Thyroid gland (tissue), 4 donors: ENCODE measurements at places on chromosomes 12 and 14. TPM values are rescaled to one million over a fixed set of nuclear protein-coding genes. Genes with fewer than 3 reads are reported as not detected.

GRCh38 chr12:86719381-86719780 is 463.2 kb upstream of the MGAT4C start:
- DNase-seq: no peak

DNA sequence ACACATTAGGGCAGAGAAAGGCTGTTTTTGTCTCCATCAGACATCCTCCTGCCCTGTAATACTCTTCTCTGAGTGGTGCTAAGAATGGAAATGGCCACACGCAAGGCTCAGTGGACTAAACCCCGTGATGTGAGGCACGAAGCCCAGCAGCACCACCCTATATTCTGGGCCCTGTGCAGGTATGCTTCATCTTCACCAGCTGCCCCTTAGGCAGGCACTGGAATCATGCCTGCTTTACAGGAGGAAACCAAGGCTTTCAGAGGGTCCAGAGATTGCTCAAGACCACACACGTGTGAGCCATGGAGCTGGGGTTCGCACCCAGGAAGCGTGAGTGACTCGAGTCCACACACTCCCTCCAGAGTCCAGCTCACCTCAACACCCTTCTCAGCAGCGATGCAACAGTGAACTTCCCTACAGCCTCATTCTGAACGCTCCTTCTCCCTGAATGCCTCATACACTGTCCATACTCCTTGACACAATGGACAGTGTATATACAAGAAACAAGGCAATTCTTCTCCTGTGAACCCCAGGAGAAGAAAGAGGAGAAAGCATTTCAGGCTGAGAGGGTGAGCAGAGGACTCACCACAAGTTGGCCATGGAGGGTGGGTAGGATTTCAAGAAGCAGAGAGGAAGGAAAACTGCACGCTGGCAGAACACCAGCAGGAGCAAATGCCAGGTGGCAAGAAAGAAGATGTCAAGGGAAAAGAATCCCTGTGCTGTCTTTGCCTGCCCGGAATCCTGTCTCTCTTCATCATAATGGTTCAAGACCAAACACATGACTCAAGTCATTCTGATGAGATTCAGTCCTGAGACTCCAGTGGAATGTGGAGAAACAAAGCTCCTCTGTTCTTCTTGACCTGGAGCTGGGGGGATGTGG is 39.1 kb downstream of the NT5DC3 start:
- DNase-seq: no peak

GRCh38 chr12:119050663-119051062 is 69.3 kb downstream of the SRRM4 start:
- DNase-seq: no peak

HPD gene
- 0.39 TPM for total RNA-seq

TAS2R43 gene
- 2.6 TPM for total RNA-seq

IFT81 gene
- total RNA-seq: 36.0 TPM

GRCh38 chr14:74963178-74963704 is 7.8 kb upstream of the PGF start:
- no peak for DNase-seq

DNA sequence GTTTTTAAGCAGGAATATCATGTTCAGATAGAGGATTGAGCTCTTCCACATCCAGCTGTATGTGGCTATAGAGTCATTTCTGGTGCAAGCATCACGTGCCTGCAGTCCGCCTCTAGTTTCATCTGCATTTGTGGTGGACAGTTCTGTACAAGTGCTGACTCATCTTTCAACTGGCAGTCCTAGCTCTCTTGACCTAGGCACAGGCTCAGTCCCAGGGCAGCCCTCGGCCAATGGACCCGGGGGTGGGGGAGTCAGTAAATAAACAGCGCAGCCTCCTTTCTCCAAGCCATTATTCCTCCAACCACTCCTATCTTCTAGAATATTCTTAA is 41.8 kb upstream of the FRMD6 start:
- no peak for DNase-seq

DNA sequence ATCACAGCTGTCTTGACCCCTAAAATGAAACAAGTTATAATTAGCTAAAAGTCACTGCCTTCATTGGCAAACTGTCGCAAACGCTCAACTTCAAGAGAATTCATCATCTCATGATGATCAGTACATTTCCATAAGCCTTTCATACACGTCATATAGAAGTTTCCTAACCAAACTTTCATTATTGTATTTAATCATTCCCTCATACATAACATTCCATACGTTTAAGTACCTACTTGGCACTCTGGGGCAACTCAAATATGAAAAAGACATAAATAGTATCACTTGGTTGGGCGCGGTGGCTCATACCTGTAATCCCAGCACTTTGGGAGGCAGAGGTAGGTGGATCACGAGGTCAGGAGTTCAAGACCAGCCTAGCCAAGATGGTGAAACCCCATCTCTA is 12.4 kb upstream of the PPP2R5E start:
- no peak for DNase-seq

LRP6 gene
- total RNA-seq: 42.4 TPM

DNA sequence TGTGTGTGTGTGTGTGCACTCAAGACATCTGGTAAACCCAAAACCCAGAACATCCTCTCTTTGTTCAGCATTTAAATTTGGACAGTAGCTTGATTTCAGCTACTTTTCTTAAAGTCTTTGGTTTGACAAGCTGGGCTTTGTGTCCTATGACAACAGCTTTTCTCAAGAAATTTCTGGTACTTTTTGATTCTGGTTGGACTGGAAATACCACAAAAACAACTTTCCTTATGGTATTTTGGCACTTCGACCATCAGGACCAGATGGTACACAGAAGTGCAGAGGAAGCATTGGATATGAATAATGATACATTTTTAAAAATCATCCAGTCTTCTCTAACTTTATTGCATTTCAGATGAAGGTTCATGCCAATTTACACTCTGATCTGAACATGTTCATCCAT is 286.6 kb upstream of the FLRT2 start:
- no peak for DNase-seq

DNA sequence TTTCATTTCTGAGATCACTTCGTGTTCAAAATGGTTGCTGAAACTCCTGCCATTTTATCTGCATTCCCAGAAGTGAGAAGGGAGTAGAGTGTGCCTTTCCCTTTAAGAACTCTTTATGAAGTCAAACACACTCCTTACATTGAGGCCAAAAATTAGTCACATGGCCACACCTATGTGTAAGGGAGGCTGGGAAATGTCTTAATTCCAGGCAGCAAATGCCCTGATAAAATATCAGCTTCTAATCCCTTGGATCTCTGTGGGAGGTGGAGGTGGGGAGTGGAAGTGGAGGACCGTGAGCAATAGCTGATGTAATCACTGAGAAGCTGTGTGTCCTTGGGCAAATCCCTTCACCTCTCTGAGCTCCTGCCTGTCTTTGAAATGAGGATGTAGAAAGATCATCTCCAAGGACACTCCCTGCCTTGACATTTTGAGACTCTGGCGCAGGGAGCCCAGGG is 22.7 kb upstream of the ANKRD9 start:
- DNase-seq: no peak

DNA sequence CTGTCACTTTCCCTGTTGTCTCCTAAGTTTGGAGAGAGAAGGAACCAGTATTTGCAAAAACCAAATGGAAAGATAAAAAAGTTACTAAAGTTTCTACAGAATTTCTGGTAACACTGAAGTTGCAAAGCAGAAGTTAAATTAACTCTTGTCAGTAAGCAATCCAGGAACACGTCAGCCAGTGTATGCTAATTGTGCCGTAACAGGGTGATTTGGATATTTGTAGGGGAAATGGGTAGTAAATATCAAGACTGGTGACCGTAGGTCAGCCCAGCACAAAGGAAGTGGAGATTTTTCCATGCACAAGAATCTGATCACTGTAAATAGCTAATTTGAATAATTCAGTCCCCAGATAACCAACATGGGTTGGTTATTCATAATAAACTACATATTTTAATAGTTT is 2.3 kb downstream of the CDKN1B start:
- no peak for DNase-seq

- no peak for DNase-seq
Observed at GRCh38 chr14:34895277-34895676, 20.1 kb upstream of the BAZ1A start.

SIX1 gene
- total RNA-seq: 3.2 TPM

DNA sequence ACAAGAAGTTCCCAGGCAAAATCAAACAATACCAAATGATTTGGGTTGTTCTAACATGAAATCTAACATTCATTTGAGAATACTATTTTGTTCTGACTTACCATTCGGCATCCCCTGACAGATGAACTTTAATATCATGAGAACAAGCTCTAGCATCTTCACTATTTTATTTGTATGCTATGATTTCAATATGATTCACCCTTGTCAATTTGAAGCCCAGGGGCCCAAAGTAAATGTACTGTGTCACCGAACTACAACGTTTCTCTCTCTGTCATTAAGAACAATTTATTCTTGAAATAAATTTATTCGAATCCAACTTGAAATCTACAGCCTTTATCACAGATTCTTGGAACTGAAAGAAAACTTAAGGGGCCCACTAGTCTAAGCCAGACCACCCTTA is 146.2 kb upstream of the RASSF8 start:
- no peak for DNase-seq

DNA sequence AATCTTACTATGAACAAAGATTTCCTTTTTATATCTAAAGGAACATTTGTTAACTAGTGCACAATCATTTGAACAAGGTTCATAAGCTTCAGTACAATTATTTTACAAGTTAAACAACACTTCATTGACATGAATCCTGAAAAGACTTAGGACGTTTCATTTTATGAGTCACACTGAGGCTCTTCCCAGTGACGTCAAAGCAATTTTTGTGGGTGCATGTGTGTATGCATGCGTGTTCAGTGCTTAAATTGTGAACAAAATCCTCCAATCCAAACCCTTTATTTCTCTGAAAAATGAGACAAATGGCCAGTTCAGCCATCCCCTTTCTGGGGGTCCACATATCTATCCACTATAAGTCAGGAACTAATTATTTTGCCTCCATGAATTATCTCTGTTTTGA is 2.9 kb downstream of the LMNTD1 start:
- DNase-seq: no peak

GRCh38 chr12:25752710-25753309 is 199.7 kb upstream of the LMNTD1 start:
- DNase-seq: no peak

GRCh38 chr14:102901633-102902032 is 20.8 kb upstream of the AMN start:
- DNase-seq: no peak

DNA sequence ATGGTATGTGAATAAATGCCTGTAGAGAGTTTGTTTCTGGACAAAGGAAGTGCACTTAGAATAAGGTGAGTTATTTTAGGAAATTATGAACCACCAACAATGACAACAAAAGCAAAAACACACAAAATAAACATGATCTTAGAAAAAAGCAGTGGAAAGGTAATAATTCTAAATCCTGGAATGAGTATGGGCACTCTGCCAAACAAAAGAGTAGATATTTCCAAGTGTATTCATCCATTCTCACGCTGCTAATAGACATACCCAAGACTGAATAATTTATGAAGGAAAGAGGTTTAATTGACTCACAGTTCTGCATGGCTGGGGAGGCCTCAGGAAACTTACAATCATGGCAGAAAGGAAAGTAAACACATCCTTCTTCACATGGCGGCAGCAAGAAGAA is 269.3 kb upstream of the NPAS3 start:
- no peak for DNase-seq

GRCh38 chr12:120067084-120067869 is 49.3 kb downstream of the RAB35 start:
- DNase-seq: no peak

- no peak for DNase-seq
Observed at GRCh38 chr12:120367233-120367923, 1.6 kb downstream of the MSI1 start.

DNA sequence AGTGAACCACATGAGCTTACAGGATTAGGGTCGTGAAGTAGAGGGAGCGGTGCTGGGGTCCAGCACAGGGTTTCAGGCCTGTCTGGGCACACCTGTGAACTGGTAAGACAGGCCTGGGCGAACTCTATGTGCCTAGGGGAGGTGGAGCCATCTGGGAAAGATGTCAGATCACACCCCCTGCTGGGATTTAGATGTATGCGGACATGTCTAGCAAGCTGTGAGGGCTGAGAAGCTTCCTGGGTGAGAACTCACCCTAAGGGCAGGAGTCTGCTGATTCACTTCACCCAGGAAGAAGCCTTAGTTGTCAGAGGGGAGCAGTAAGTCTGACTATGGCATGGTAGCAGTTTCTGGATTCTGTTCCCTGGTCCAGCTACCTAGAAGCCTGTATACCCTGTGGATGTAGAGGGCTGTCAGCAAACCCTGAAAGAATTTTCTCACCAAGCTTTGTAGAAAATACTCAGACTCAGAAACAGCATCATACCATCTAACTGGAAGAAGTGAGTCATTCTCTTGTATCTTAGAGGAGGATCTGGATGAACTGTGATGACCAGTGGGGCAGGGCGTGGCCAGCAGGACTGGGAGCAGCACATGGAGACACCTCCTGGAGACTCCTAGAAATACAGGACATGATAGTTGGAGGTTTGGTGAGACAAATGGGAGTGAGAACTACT is 11.2 kb upstream of the PYGL start:
- peak; percentile 30 for DNase-seq

DNA sequence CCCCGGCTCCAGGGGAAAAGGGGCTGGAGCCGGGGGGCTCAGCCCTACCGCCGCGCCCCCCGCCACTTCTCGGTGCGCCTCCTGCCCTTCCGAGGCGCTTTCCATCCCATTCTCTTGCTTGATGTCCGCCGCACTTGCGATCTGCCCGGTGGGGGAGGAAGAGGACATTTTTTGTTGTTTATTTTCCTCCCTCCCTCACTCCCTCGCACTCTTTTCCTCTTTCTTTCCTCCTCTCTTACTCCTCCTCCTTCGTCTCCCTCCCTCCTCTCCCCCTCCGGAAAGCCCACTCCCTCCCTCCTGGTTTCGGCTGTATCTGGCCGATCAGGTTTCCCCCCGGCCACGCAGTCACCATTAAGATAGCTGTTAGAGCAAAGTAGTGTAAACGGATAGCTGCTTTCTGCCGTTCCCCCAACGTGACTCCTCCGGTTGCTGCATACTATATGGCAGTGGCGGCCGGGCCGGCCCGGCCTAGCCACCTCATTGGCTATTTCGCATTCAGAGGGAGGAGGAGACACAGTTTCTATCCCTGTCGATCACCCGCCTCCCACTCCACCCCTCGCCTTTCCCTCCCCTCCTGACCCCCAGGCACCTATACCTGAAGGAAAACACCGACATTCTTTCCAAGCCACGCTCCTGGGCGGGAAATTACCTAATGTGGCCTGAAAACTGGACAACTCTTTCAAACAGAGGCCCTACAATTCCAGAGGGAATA is at the start of gene SIX4:
SIX4 (minus strand) TSS at position 445 of the 712 bp plus-strand sequence; CDS start at position 168, 277 bp downstream.
- DNase-seq: peak; percentile 72

PLEKHH1 gene
- total RNA-seq: 225 TPM

DNA sequence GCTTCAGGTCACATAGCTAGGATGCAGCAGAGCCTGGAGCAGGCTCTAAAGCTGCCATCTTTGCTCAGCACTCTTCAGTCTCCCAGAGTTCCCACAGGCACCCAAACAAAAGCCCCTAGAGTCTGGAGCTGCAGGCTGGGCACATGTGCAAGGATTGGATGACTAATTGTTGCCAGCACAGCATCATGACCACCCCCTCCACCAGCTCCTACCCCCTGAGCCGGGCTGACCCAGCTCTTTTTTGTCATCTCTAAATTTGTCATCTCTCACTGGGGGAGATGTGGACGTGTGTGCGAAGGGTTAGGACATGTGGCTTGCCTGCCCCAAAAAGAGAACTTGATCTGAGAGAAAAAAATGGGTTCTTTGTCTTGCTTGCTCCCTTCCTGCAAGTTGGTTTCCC is 4.3 kb upstream of the MMP19 start:
- DNase-seq: no peak

SOX5 gene
- total RNA-seq: 18.0 TPM
